Osteocyte (in vitro differentiated cells): ENCODE measurements at places on chromosomes 1 and 21. TPM values are rescaled to one million over a fixed set of nuclear protein-coding genes. Genes with fewer than 3 reads are reported as not detected.

Gene KDF1
- not detected in 2 replicates for total RNA-seq

Gene PTGER3
- not detected in 2 replicates for total RNA-seq

Gene IVL
- total RNA-seq = not detected in 2 replicates

Gene CYP4Z1
- not detected in 2 replicates for total RNA-seq

Gene NCMAP
- total RNA-seq = not detected in 2 replicates

Gene USH2A
- total RNA-seq = not detected in 2 replicates

Gene ANKRD65
- 0.21 and 0.24 TPM in 2 replicates for total RNA-seq

Gene ALPL
- total RNA-seq = 41.6 and 43.4 TPM in 2 replicates

Gene NTNG1
- total RNA-seq = not detected in 2 replicates
